ENCODE measurements at places on chromosomes 16 and 17.
A peak's percentile ranks its signal among the peaks of the same experiment; 100 is the strongest.

DNA sequence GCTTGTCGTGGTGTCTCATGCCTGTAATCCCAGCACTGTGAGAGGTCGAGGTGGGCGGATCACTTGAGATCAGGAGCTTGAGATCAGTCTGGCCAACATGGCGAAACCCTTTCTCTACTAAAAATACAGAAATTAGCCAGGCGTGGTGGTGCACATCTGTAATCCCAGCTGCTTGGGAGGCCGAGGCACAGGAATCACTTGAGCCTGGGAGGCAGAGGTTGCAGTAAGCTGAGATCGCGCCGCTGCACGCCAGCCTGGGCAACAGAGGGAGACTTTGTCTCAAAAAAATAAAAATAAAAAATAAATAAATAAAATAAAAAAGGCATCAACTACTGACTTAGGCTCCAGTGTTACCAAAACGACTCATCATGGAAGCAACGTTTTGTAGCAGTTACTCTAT is 115.5 kb downstream of the PLCG2 start:
- no peak for DNase-seq

GRCh38 chr16:73054498-73054812 is 6.5 kb upstream of the ZFHX3 start:
- no peak for DNase-seq

- DNase-seq: no peak
These were observed 4.4 kb downstream of the CLEC19A start for GRCh38 chr16:19289811-19290485.

DNA sequence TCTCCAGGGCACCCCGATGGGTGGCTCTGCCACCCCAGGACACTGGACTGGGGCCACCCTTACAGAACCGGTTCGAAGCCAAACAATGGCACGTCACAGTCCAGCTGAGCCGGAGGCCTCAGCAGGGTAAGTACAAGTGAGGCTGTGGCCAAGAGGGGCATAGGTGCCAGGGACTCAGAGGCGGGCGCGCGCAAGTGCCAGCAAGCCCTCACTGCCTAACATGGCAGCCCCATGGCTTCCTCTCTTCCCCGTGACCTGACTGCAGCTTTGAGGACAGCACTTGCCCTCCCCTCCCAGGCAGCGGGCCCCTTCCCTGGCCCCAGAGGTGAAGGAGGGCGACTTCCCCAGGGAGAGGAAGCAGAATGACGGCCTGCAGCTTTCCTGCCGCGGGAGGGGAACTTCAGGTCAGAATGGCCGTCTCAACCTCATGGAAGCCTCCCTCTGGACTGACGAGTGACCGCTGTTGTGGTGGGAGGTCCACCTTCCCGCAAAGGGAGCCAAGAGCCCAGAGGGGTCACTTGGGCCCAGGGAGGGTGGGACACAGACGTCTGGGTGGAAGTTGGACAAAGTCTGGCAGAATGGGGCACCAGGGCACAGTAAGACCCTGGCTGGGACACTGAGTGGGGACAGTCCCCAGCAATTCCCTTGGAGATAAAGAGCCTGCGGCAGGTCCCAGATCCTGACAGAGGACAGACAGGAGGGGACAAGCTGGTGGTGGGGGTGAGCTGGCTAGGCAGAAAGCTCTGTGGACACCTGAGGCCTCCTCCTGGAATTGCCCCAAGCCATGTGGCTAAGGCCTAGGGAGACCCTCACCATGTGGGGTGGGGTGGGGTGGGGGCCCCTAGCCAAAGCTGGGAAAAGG is 52.1 kb upstream of the TOB1 start:
- no peak for DNase-seq

DNA sequence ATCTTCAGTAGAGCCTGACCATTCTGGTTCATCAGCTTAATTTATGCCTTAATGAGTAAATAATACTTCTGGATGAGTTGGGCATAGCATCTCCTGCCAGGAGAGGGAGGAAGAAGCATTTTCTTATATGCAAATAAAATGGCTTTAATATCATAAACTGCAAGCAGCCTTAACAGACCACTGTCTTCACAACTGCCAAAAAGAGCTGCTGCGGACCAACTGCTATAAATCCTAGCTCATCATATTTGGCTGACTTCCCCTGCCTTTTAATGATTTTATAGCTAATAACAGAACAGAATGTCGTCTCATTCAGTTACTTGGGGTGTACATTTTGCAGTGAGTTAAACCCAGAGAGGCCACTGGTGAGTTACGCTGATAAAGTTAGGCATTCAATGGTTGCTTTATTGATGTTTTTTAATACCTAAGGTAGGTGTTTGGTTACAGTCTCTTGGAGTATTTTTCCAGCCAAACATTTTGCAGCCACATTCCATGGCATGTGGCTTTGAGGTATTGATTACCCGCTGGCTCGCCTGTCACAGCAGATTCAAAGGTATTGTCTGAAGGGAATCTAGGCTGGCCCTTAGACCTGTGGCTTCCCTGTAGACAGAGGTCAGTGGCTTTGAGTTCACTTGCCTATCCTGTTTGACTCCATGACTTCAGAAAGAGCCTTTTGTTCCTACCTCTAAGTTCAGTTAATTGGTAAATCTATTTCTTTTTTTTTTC is 16.4 kb downstream of the FAM20A start:
- DNase-seq: no peak

DNA sequence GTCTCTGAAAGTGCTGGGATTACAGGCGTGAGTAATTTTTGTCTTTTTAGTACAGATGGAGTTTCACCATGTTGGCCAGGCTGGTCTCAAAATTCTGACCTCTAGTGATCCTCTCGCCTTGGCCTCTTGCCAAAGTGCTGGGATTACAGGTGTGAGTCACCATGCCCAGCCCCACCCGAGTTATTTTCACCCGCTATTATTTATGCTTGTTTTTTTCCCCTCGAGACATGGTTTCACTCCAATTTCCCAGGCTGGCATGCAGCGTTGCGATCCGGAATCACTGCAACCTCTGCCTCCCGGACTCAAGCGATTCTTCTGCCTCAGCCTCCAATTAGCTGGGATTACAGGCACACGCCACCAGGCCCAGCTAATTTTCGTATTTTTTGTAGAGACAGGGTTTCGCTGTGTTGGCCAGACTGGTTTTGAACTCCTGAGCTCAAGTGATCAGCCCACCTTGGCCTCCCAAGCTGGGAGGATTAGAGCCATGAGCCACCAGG is 9.2 kb downstream of the RPL23 start:
- DNase-seq: no peak

DNA sequence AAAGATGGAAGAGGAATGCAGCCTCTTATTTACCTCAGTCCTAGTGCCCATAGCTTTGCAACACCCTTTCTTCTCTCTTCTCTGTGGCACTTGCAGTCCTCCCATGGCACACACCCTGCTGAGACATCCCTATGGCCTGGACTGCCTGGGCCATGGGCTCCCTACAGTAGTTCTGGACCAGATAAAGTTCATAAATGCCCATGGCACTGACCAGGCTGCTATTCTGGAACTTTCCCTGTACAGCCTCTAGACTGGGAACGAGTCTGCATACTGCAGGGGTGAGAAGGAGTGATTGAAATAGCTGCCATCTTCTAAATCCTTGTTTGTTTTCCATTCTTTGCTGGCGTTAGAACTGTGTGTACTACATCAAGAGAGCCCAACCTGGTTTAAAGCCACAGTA is 24.5 kb upstream of the ADAM11 start:
- DNase-seq: no peak

DNA sequence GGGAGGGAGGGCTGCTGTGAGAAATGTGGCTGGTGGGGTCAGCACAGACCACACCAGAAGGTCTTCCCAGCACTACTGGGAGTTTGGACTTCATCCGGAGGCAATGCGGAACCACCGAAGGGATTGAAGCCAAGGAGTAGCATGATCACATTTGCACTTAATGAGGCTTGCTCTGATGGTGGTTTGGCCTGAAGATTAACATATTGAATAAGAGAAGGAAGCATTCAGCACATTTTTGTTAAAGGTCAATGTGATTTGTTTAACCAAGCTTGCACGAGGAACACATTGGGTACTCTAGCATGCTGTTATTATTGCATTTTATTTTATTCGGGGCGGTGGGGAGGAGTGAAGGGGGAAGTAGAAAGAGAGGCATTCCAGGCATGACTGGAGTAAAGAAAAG is 378.6 kb downstream of the UTP18 start:
- no peak for DNase-seq

DNA sequence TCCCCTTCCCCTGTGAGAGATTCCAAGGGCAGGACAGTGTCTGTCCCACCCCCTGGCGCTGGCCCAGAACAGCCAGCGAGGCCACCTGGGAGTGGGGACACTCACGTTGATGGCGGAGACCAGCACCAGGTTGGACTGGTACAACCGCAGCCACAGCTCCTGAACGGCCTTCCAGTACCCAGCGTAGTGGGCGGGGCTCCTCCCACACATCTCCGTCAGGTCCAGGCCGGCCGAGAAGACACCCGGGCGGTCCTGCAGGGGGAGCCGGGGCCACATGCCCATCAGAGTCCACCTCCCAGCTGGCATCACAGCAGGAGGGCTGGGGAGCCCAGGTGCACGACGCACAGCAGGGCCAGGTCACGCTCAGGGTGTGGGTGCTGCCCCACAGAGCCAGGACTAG is 7.1 kb downstream of the ECI1 start:
- no peak for DNase-seq

- DNase-seq: no peak
These were observed 16.2 kb downstream of the SRCIN1 start for GRCh38 chr17:38589462-38590114.

DNA sequence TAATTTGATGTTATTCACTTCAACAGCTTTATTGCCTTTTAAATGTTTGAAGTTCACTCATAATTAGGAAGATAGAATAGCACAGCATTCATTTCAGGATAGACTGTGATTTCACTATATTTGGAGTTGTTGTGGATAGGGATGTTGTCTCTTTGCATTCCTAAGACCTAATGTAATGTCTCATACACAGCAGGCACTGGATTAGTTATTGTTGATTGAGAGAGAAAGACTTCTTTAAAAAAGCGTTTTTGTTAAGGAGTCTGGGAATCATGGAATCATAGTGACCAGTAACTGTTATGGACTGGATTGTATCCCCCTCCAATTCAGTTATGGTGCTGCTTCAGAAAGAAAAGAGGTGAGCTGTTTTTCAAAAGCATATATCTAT is 122.0 kb downstream of the USP22 start:
- DNase-seq: no peak

DNA sequence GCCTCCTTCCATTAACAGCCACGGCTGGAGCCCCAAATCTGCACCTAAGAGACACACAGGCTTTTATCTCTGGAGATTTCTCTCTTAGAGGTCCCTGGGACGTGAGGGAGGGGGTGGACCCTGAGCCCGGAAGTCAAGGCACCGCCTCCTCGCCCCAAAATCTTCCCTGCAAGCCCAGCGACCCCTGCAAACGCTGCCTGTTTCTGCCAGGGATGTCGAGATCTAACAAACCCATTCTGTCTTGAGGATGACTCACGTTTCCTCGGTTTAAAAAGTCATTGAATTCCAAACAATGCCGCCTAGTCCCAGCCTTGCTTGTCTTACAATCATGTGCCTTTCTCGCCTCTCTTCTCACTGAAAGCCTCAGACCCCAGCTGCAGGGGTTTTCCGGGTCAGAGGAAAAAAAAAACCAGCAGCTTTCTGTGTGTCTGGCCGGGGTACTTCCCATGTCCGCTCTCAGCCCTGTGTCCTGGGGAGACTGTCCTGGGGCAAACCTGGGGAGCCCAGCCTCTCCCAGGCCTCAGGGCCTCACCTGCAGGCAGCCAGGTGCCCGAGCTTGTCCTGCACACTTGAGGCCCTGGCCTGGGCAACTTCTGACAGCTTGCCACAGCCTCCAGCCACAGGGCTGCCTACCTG is 15.4 kb downstream of the ARL2BP start:
- DNase-seq: no peak

GRCh38 chr16:68429076-68429854 is 19.0 kb downstream of the SMPD3 start:
- no peak for DNase-seq

DNA sequence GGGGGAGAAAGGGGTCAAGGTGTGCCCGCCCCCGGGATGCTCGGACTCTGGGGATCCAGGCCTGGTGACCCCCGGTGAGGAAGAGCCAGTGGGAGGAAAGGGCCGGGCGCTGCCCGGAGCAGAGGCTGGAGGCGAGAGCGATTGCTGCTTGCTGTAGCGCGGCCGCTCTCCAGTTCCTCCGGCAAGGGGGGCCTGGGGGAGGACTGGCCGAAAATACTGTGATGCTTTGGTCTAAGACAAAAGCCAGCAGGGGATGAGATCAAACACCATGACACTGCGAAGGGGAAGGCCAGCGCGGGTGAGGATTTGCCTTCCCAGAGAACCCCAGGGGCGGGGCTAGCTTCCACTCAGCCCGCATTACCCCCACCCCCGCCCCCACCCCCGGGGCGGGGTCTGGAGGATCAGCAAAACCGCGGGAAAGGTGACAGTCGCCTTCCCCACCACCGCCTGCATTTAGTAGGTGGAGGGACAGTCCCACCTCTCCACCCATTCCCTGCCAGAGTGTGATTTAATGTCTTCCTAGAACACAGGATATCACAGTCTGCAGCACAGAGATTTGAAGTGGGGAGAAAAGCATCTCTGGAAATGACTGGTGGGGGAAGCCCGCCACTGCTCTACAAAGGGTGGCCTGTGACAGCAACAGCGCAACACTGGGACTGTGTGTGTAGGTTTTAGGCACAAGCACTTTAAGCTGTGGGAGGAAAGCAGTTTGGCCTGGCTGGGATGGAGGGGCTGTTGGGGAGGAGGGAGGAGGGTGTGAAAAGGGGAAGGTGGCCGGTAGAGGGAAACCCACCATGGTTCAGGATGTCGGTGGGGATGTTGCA is 25.7 kb downstream of the MRC2 start:
- DNase-seq: peak; percentile 59

DNA sequence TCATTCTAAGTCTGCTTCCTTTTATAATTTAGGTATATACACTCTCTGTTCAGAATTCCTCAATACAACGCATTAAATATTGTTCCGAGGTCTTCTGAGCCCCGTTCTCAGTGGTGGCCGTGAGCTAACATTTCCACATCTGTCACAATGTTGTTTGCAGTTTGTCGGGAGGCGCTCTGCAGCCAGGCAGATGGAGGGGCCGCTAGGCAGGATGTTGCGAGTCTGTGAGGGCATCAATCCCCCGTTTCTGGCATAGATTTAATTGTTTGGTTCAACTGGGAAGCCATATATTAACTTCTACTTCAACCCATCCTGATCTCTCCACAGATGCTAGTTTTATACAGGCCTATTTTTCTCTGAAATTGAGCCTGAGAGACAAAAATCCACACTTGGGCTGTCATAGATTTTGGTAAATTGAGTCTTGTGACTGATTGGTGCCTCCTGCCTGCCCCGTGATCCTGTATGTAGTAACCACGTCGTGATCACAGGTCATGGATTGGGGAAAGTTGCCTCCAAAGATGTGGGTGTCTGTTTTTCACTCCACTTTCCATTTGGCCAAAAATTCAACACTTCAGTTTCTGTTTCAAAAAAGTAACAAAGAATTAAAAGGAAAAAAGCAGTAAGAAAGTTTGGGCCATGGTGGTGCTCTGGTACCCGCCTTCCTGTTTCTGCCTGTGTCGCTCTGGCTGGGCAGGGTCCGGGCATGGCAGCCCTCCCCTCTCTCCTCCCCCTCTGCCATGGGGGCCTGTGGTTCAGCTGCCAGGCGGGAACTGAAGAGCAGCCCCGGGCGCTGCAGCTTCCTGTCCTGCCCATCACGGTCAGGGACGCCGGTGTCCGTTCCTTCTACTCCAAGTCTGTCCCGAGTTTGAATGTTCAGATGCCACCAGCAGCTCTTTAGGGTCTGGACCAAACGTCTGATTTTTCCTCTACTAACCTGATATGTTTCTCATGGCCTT is 41.5 kb downstream of the RPTOR start:
- DNase-seq: no peak

GRCh38 chr16:1395444-1396031 is 19.0 kb downstream of the UNKL start:
- no peak for DNase-seq

GRCh38 chr17:7173687-7174602 is 5.2 kb downstream of the ASGR1 start:
- no peak for DNase-seq

- no peak for DNase-seq
These were observed 123.2 kb downstream of the KCNJ18 start for GRCh38 chr17:21815352-21816063.

All from NCI-H2107 (cell line).